T-helper 2 cell (primary cell): ENCODE measurements at places on chromosomes 5 and 9.

GRCh38 chr9:88980740-88981203 is 10.5 kb upstream of the S1PR3 start:
- DNase-seq: no peak

DNA sequence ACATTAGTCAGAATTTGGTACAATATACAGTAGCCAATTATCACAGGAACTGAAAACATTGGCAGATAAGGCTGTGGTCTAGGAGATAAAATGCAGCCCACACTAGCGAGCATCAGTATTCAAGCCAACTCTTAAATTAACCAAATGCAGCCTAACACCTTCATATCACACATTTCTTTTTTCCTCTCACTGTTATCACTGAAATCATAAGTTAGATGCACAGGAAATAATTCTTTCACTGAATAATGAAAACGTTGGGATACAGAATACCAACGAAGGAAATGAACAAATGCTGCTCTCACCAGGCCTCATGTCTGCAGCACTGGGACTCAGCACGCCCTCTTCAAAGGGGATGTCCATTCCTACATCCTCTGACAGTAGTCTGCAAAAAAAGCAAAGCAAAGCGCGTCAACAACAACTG is 109.1 kb upstream of the PCA3 start:
- DNase-seq: no peak

- DNase-seq: no peak
Measured at GRCh38 chr9:19232823-19233194, 2.3 kb downstream of the DENND4C start.

- DNase-seq: no peak
Measured at GRCh38 chr9:102778746-102779145, 216.4 kb upstream of the CYLC2 start.

GRCh38 chr5:54700986-54701578 is 183.5 kb downstream of the SNX18 start:
- DNase-seq: no peak

GRCh38 chr5:65728218-65728617 is 6.2 kb downstream of the NLN start:
- DNase-seq: no peak

DNA sequence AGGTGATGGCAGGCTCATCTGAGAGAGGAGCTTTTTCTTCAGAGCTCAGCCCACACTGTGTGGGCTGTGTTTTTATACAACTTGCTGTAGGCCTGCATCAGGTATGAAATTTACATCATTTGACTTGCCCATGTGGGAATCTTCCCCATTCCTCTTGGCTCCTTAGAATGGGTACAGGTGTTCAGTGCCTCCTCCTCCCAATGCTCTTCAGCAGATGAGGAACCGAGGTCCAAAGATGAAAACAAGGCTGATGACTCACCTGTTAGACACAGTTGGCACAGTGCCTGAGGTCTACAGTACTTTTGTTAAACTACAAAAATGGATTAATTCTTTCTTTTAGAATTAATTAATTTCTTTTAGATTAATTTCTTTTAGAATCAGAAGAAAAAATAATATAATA is 20.8 kb downstream of the PAPPA start:
- no peak for DNase-seq

- no peak for DNase-seq
Measured at GRCh38 chr9:131620764-131621520, 75.6 kb downstream of the PRRT1B start.

GRCh38 chr9:104875897-104876296 is 52.1 kb downstream of the ABCA1 start:
- DNase-seq: no peak

GRCh38 chr5:121377461-121377860 is 474.2 kb upstream of the FTMT start:
- DNase-seq: no peak

- DNase-seq: no peak
Measured at GRCh38 chr5:171633776-171634470, 151.7 kb upstream of the SMIM23 start.

DNA sequence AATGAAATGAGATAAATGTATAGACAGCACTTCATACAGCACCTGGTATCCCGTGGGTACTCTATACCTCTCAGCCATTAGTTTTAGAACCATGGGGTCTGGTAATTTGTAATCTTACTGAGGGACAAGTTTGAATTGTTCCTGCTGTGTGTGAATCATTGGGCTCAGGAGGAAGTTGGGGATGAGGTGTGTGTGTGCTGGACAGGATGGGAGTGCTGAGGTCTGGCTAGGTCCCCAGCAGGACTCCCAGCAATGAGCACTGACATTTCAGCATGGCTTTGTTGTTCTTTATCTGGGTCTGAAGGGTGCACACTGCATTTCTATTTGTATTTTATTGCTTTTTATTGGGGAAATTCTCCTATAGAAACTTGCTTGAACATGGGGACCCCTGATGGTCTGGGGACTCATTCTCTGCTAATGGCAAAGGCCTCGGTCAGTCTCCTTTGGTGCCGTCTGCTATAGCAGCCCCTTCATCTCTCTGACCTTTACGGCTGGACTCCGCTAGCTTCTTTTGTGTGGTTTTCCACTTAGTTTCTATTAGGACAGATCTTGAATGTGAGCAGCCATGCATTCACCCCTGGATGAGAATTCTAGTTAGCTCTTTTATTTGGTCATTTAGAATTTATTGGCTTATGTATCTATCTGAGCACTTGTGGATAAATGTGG is 98.1 kb downstream of the SREK1 start:
- DNase-seq: no peak

GRCh38 chr5:111950660-111951059 is 193.7 kb upstream of the NREP start:
- no peak for DNase-seq

DNA sequence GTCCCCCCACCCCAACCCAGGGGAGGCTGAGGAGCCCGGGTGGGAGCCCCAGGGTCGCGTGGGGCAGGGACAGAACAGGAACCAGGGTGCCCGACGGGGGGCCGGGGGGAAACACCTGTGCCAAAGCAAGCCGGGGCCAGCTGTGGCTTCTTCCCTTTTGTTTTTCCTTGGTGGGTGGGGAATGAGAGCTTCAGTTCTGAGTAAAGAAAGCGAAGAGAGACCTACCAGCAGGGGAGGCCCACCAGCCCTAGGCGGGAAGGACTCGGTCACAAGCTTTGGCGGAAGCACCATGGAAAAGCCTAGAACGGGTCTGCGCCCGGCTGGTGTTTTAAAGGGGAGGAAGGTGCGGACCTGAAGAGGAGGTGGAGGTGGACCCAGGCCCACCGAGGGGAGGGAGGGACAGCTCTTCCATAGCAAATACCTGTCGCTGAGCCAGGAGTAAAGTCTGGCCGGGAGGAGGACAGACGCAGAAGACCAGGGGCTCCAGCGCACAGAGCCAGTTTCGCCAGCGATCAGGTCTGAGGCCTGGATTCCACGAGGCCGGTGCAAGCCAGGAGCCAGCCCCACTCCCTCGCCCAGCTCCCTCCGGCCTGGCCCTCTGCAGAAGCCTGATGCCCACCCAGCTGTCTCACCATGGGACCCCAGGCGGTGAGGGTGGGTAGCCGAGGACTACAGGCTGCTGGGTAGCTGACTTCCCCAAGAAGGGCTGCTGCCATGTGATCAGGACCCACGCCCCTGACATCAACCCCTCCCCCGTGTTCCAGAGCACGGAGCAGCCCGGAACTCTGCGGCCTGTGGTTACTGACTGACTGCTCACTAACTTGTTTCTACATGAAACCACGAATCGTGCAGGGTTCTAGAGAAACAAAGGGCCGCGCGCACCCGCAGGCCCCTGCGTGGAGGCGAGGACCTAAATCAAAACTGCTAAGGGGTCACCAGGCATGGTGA is 849 bp upstream of the MGAT1 start:
- peak; percentile 41 for DNase-seq

- no peak for DNase-seq
Measured at GRCh38 chr5:59798862-59799667, 94.5 kb downstream of the PDE4D start.

GRCh38 chr5:122458278-122458872 is 146.3 kb downstream of the SNCAIP start:
- no peak for DNase-seq

- DNase-seq: no peak
Measured at GRCh38 chr9:31355159-31355882, 1029.1 kb upstream of the ACO1 start.

DNA sequence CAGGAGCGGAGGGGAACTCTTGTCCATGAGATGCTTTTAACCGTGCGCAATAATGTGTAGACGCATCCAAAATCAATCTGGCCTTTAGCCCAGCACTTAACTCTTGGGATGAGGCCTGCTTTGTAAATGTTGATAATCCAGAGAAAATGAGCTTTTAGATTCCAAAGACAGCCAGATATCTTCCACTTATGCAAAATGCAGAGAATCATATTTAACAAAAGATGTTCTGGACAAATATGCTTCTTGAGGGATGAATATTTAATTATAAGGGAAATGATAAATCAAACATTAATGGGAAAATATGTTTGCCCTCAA is 5.6 kb downstream of the S1PR3 start:
- no peak for DNase-seq

DNA sequence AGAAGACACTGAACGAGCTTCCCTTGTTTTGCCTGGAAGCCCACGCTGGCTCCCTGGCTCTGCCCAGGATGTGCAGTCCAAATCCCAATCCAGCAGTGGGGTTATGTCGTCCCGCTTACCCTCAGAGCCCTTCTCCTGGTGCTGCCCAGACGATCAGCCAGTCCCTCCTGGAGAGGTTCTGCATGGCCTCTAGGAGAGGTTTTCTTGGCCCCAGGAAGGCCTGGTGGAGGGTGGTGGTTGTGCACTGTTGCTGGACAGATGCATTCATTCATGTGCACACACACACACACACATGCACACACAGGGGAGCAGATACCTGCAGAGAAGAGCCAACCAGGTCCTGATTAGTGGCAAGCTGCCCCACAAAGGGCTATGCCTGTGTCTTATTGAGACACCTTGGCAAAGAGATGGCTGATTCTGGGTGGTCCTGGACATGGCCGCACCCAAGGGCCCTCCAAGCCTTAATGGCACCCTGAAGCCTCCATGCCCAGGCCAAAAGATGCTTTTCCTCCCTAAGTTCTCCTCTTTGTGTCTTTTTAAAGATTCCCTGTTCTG is 10.5 kb upstream of the OLFM1 start:
- no peak for DNase-seq

GRCh38 chr5:115423541-115423940 is 121.0 kb downstream of the FEM1C start:
- DNase-seq: no peak

- DNase-seq: no peak
Measured at GRCh38 chr9:16879416-16879815, 8.9 kb upstream of the BNC2 start.

DNA sequence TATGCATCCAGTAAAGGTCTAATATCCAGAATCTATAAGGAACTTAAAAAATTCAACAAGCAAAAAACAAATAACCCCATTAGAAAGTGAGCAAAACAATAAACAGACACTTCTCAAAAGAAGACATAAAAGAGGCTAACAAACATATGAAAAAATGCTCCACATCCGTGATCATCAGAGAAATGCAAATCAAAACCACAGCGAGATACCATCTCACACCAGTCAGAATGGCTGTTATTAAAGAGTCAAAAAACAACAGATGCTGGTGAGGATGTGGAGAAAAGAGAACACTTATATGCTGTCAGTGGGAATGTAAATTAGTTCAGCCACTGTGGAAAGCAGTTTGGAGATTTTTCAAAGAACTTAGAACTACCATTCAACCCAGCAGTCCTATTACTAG is 86.1 kb downstream of the WWC1 start:
- DNase-seq: no peak

DNA sequence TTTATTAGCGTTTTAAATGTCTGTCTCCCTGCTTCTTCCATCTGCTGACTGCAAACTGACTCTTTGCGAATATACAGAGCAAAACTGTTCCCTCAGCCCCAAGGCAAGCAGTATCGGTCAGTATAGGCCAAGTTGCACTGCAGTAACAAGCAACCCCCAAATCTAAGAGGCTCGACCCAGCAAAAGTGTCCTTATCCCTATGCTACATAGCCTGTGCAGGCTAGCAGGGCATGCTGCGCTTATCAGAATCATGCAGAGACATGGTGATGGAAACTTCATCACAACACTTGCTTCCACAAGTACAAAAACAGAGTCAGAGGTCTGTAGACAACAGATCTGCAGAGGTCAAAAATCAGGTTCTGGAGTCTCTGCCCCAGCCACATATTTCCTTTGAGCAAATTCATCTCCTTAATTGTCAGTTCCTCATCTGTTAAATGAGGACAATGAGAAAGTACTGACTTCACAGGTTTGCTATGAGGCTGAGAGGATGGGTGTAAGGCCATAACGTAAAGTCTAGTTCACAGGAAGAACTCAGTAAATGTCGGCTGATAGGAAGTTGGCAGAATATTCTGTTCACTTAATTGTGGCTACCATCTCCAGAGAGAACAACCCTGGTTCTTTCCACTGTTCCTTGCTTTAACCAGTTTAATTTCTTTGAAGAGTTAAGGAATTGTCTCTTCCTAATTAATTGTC is 9.6 kb upstream of the IL17B start:
- DNase-seq: no peak

DNA sequence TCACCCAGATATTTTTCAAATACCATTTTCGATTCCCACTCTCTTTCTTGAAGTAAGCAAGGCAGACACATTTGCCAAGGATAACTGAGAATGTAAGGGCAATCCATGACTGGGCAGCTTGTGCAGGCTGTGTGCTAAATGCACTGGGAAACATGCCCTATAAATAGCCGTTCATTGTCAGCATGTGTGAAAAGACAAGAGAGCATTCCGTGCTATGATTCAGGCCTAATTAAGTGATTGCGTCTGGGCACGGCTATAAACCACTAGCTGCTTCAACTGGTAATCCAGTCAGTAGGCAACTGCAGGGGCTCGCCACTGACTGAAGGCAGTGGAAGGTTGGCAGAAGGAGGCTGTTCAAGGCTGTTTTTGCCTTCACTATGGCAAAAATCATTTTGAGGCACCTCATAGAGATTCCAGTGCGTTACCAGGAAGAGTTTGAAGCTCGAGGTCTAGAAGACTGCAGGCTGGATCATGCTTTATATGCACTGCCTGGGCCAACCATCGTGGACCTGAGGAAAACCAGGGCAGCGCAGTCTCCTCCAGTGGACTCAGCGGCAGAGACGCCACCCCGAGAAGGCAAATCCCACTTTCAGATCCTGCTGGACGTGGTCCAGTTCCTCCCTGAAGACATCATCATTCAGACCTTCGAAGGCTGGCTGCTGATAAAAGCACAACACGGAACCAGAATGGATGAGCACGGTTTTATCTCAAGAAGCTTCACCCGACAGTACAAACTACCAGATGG is at the start of gene HSPB3:
HSPB3 (plus strand) TSS at position 287 of the 745 bp plus-strand sequence; CDS start at position 378, 91 bp downstream.
- no peak for DNase-seq

GRCh38 chr5:1382248-1382700 is 37.4 kb upstream of the CLPTM1L start:
- no peak for DNase-seq

DNA sequence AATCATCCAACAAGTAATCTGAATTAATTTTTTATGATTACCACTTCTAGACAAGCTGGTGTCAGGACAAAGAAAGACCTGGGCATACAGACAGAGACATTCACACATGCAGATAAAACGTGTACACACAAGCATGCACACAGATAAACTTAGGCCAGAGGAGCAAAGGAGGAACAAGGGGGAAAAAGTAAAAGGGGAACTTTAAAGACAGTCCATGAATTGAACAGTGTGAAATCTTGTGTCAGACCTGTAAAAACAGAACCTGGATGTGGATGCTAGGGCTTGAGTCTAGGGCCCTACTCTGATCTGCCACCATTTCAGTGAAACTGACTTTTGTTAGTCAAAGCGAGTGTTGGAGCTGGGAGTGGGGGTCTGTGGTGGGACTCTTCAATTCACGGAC is 11.2 kb upstream of the ZSWIM6 start:
- DNase-seq: no peak
